ENCODE measurements at places on chromosomes 3 and 15.
A peak's percentile ranks its signal among the peaks of the same experiment; 100 is the strongest.

GRCh38 chr3:131193641-131194238, 167.1 kb downstream of the NEK11 start:
- no peak for DNase-seq

DNA sequence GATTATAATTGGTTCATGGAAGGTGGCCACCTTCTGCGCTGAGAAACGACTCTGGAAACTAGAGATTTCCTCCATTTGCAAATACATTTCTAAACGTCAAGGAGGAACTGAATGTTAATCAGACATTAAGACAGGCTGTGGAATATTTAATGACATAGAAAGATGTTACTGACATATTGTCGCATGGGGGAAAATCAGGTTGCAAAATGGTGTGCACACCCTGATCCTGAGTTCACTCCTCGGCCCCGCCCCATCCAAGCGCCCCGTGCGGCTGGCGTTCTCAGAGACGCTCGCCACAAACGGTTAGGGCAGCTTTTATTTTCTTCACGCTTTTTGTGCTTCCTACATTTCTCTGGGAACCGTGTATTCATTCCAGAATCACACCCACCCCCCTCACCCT, 10.7 kb downstream of the H1-8 start:
- no peak for DNase-seq

DNA sequence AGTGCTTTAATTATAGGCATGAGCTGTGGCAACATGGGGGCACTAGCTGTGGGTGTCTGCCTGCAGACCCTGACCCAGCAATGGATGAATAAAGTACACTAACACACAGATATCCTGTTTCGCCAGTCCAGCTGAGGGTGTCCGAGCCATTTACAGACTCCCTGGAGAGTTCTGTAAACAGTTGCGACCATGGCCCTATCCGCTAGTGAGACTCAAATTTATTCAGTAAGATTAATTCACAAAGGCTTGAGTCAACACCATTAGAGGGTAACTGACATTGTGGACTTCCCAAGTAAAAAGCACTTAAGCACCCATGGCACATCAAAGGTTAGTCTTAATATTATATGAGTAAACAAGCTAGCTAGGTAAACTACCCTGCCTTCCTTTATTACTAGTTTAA, 161.6 kb downstream of the TBL1XR1 start:
- DNase-seq = no peak

GRCh38 chr15:63156755-63157117, 541 bp downstream of the RPS27L start:
- DNase-seq = peak; percentile 16

DNA sequence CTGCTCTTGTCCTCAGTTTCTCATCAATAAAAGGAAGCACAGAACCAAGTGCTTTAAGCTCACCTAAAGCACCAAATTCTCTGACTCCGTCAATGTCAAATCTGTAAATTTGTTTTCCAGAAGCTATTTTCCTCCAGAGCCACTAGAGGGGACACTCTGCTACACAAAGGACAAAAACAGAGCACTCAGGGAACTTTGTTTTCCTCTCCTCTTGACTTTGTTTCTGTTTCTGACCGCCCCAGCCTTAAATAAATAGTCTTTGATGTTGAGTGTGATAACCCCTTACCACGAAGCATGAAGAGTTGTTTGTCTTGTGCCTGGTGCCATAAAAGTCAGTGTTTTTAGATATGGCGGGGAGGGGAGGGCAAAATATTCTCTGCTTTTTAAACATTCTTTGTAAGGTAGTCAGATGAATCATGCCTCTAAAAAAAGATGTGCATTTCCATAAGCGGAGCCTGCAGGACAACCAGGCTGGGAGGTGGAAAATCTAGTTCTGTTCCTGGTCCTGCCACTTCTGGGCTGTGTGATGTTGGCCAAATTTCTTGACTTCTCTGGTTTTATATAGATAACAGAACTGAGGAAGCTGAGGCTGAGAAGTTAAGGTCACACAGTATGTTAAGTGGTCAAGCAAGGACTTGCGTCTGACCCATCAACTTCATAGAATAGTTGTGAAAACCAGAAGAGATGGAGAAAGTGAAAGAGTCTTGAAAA, 7.3 kb upstream of the ZBTB38 start:
- no peak for DNase-seq

GRCh38 chr15:48242535-48242934, 36.4 kb downstream of the SLC12A1 start:
- no peak for DNase-seq

DNA sequence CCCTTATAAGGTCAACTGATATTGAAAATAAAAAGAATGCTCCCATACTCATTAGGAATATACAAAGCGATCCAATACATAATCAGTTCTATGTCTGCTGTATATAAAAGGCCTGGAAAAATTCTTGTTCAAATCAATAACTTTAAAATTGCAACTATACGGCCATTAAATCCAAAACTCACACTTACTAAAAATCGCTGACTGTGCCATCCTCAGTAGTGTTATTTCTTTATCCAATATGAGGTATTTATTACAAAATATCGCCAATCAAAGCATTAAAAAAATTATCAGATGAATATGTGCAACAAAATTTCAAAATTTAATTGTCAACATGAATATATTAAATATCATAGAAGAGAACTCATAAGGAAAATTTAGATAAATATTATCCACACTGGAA, 146.5 kb downstream of the PLD1 start:
- no peak for DNase-seq

DNA sequence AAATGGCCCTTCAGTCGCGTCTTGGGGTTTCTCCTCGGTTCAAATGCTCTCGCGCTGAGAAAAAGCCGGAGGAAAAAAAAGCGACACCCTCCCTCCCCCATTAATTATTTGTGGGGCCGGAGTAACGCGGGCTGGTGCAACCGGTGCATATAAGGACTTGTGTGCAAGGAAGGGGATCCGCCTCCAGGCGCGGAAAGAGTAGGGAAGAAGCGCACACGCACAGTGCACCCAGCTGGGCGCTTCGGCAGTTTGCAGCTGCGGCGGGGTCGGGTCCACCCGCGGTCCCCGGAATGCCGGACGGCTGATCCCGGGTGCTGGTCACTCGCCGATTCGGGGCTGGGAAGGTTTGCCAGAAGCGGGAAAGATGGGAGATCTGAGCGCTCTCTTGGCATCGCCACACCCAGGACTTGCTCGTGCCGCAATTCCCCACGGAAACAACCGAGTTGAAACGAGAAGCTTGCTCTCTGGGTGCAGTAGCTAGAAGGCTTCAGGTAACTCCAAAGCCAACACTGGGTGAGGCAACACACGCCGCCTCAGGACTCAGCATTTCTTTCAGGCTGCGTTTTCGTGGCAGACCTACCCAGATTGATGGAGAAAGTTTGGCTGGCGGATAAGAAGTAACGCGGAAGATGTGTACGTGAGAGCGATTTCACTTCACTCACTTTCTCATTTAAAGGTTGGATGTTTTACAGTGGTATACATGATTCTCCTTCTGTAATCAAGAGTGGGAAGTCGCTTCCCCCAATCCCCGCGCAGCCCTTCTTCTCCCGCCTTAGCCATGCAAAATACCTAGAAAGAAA, 720 bp upstream of the TNIK start:
- peak; percentile 53 for DNase-seq

DNA sequence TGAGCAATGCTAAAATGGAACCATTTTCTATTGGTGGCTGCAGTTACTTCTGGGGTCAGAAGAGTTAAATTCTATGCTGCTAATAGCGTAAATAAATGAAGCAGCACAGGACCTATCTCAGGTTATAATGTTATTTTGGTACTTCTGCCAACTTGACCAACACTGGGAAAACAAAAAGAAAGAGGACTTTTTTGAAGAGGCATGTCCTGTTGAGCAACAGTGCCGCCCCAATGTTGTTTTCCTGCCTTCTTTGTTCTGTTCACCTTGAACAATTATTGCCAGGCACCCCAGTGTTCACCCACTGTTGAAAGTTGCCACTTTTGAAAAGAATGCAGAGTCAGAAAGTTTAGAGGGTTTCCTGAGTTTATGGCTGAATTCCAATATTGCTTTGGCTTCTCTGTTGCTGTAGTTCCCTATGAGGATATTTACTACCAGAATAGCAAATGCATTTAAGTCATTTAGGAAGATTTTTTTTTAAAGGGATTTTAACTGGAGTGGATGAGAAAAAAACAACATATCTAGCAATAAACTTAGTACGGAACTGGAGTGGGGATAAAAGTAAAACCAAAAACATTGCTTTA, 679.0 kb upstream of the DPPA4 start:
- no peak for DNase-seq

DNA sequence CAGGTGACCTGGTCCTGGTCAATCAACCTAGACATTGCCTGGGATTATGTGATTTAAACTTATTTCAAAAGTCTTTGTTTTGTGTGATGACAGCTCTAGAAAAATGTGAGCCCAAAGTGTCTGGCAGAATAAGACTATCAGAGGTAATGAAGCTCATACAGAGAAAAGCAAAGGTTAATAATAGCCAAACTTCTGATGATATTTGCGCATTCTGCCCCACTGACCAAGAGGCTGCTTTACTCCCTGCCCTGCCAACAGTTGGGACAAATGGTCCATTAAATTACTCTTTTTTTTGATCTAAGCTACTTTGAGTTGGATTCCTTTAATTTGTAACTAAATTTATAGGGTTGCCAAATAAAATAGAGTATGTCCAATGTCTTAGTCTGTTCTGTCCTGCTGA, 911.2 kb downstream of the MCTP2 start:
- no peak for DNase-seq

GRCh38 chr3:1591327-1592028, 498.7 kb downstream of the CNTN6 start:
- no peak for DNase-seq

DNA sequence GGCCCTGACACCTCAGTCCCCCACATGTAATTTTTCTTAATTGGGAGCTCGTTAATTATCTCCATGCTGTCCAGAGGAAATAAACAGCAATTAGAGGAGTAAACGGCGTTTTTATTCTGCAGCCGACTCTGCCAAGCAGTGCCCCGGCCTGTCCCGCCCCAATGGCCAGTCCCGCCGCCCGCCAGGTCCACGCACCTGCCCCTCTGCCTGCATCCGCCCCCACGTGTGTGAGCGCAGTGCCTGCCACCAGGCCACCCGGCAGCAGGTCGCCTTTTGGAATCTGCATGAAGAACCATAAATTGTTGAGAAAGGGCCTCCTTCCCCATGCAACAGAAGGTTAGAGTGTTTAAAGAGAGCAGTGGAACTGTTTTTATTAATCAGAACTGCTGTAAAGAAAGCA, 87.5 kb upstream of the LINGO1 start:
- no peak for DNase-seq

DNA sequence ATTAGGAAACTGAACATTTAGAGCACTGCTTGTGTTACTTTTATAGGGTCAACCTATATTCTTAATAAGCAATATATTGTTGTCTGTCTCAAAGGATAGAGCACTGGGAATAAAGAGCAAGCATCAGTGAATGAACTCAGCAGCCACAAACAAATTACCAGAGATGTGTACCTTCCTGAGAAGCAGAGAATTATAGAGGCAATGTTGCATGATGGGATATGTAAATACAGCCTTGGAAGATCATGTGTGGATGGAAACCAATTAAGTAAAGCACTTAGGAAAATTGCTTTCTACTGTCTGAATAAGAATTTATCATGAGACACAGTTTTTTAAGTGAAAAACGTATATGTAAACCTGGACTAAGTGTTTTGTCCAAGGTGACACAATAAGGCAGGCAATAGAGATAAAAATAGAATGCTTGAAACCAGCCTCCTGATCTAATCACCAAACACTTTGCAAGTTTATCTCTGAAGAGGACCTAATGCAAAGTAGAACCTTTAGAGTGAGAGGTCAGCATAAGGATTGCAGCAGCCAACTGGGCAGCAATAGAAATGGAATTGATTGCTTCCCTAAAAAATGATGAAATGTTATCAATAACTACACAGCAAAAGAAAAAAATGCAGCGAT, 848.0 kb downstream of the TUSC7 start:
- no peak for DNase-seq

- DNase-seq = no peak
These were observed 111.2 kb upstream of the SAMMSON start for GRCh38 chr3:69888040-69888942.

- no peak for DNase-seq
These were observed 96.5 kb upstream of the PRICKLE2 start for GRCh38 chr3:64321747-64322146.

DNA sequence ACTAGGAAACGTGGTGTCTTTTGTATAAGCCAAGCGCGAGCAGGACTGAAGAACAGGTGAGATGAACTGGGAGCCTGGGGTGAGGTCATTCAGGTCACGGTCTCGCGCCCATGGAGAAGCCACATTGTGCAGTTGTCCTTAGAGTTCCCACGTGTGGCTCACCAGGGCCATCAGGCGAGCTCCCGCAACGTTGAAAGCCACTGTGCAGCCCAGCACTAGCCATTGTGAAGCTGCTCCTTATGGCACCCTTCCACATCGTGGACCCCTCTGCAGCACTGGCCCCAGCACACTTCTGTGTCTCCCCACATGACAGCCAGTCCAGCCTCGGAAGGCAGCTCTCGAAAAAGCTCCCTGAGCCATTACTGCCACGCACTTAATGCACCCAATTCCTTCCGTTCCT, 7.6 kb upstream of the APBA2 start:
- DNase-seq = no peak

GRCh38 chr3:11288021-11288491, 15.9 kb downstream of the ATG7 start:
- DNase-seq = no peak

- no peak for DNase-seq
These were observed 34.5 kb upstream of the NR1I2 start for GRCh38 chr3:119747357-119747756.

DNA sequence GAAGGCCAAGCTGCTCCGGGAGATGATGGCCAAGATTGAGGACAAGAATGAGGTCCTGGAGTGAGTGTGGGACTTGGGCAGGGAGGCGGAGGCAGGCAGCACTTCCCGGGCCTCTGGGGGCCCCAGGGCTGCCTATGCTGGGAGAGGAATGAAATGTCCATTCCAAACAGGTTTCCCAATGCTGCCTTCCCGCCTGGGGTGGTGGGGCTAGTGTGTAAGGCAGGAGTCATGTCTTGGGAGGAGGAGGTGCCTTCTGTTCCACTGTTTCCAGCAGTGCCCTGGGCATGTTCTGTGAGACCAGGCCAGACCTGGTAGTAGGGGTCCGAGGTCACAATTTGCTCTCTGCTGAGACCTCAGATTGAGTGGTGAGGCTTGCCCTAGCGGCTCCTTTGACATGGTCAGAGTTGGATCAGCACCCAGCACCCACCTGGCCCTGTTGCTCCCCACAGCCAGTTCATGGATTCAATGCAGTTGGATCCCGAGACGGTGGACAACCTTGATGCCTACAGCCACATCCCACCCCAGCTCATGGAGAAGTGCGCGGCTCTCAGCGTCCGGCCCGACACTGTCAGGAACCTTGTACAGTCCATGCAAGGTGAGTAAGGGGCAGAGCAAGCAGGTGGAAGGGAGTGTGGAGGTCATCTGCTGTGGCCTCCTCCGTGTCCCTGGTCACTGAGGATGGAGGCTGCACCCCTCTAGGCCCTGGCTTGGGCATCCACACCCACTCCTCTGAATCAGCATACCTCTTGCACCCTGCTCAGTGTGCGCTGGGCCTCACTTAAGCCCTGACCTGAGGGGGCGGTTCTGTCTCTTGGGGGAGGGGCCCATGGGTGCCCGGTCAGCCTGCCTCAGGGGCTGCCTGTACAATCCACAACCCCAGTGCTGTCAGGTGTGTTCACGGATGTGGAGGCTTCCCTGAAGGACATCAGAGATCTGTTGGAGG, 27.3 kb downstream of the PTPN23 start:
- DNase-seq = no peak

GRCh38 chr3:59424268-59425010, 374.6 kb upstream of the CFAP20DC start:
- no peak for DNase-seq

- no peak for DNase-seq
These were observed 170.4 kb upstream of the LRRN1 start for GRCh38 chr3:3628676-3629328.
